ENCODE measurements at places on chromosomes 7 and 10.

GRCh38 chr10:108597657-108598319, 1325.5 kb downstream of the XPNPEP1 start:
- DNase-seq: no peak

DNA sequence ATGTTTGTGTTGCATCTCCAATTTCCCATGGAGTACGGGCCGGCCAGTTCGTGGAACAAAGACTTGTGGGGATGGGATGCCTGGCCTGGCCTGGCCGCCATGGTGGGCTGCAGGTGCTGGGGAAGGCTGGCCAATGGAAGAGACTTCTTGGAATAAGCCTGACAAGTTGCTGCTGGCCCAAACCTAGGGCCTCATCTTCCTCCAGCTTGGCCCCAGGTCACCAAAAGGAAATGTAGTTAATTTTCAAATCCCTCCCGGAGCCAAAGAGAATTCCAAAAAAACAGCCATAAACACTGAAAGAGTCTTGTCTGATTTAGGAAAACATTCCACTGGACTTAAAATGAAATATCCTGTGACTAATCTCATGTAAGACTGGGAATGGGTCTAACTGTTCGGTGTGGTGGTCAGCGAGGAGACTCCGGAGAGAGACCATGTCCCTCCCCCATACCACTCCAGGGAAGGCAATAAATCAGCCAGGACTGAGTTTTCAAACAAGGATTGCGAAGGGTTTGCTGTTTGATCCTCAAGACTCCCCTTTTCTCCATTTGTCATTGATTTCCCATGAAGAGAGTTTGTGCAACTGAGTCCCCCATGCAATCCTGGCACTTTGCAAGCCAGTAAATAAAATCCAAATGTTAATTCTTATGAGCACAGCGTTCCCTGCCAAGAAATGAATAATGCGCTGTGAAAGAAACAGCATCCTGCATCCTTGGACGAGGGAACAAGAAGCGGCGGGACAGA, 128.7 kb upstream of the HABP2 start:
- no peak for DNase-seq

GRCh38 chr7:107450970-107451369, 18.9 kb upstream of the GPR22 start:
- no peak for DNase-seq

- DNase-seq: no peak
Measured at GRCh38 chr7:7739204-7740036, 21.0 kb upstream of the RPA3 start.

DNA sequence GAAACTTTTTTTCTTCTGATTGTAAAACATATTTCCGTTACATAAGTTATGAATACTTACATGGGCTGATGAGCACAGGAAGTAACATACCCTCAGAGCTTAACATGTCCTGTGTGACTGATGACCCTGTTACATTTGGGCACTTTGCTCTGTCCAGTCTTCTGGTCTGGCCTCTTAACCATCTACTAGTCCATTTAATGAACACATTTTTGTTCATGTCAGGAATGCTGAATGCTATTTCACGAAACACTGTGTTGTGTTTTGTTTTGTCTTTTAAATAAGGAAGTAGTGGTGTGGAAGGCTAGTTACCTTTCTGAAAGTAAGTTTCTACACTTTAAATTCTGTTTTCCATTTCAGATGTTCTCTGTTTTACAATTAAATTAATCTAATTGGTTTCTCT, 77.7 kb downstream of the RBM33 start:
- no peak for DNase-seq

- no peak for DNase-seq
Measured at GRCh38 chr10:56298941-56299340, 62.1 kb downstream of the ZWINT start.

- no peak for DNase-seq
Measured at GRCh38 chr7:5218564-5219360, 28.7 kb downstream of the WIPI2 start.

DNA sequence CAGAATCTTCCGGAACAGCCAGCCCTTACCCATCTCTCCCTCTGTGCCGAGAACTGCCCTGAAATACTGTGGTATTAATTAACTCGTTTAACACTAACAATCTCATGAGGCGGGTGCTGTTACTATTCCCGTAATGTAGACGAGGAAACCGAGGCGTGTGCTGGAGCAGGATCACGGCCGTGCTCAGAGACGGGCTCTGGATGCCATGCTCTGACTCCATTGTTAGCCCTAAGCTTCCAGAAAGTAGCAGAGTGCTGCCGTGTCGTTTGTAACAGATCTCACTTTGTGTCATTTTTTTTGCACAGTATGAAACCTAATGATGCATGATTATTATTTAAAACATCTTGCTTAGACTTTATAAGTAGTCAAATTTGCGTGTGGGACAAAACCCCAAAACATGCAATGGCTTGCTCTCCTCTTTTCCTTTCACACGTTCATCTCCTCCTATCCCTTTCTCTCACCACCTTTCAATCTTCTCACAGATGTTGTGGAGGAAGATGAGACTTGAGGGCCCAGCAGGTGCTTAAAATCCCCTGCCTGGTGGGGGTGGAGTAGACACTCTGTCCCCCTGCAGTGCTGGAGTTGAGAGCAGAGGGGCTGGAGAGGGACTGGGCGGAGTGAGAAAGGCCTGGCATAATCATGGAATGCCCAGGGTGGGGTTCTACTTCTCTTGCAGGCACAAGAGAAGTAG, 482 bp upstream of the ACTR3C start:
- DNase-seq: no peak

DNA sequence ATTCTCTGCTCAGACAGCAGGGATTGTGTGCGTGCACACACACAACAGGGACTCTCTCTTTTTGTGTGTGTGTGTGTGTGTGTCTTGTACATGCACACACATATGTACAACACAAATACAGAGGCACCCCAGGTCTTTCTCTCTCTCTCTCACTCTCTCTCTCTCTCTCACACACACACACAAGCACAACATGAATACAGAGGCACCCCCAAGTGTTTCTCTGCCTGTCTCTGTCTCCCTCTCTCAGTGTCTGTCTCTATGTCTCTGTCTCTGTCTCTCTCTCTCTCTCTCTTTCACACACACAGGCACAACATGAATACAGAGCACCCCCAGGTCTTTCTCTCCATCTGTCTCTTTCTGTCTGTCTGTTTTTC, 746 bp downstream of the NPFFR1 start:
- DNase-seq: no peak

DNA sequence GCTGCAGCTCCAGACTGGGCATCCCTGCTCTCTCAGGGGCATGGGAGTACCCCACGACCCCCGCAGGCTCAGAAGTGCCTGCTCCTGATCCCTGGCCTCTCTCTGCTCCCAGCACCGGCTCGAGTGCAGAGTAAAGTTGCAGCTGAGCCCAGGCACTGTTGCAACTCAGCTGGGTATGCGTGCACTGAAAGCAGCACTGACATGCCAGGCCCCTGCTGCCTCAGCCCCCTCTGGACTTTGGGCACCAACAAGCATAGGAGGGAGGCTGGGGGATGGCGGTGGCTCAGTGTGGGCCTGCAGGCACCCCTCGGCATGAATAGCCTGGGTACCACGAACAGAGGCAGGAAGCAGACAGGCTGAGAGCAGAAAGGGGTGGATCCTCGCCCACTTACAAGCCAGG, 295.3 kb downstream of the GRM8 start:
- no peak for DNase-seq

- DNase-seq: no peak
Measured at GRCh38 chr10:13698217-13698616, 111.5 kb downstream of the PRPF18 start.

- DNase-seq: no peak
Measured at GRCh38 chr7:97025983-97026714, 1.5 kb upstream of the DLX5 start.

DNA sequence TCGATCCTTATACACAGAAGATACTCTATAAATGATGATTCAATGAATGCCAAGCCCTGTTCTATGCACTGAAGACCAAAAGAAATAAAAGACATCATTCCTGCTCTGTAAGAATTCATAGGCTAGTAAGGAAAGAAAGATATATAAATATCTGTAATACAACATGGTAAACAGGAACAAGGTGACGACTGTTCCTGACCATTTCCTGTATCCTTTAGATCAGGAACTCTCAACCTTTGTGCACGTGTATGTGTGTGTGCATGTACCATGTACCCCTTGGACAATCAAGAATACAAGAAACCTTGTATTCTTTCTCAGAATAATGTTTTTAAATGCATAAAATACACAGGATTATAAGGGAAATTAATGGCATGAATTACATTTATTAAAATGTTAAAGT, 7.3 kb upstream of the HK1 start:
- DNase-seq: no peak

DNA sequence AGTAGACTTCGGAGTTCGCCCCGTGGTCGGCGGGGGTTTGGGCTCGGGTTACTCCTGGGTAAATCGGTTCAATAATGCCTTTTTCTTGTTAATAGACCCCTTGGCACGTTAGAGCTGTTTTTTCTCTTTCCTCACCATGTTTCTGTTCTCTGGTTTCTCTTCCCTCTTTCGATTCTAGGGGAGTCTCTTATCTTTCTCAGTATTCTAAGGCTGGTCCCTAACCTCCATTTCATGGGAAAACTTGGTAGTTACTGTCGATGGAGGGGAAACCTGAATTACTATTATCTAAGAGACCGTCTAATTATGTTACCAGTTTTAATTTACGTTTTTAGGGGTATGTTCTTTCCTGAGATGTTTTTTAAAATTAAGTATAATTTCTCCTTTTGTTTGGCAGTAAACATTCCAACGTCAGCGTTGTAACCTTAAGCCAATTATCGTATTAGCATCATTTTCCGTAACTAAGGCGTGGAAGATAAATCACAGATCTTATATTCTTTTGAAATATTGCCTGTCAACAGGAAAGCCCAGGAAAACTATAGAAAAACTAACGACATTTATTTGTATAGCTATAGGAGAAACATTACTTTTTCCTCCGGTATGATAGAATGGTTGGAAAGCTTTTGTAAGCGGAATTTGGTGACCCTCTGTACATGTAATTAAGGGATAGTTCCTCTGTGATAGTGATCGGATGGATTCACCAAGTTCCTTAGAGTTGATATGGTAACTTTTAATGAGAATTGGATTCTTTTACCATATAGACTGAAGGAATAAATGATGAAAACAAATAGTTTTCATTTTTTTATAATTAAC, 847 bp downstream of the BTAF1 start:
- no peak for DNase-seq

DNA sequence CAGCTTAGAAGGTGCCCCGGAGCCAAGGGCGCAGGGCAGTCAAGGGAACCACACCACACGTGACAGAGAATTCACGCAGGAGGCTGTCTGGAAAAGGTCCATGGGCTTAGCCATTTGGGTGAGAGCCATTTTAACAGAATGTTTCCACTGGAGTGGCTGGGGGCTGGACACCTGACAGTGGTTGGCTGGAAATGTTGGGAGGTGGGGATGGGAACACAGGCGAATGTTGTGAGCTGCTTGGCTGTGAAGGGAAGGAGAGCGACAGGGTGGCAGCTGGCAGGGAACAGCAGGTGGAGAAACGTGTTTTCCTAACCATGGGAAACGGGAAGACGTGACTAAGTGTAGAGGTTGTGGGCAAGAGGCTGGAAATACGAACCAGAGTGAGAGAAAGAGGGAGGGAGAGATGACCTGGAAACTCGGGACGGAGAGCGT, 100.5 kb upstream of the ZNF32 start:
- DNase-seq: no peak

DNA sequence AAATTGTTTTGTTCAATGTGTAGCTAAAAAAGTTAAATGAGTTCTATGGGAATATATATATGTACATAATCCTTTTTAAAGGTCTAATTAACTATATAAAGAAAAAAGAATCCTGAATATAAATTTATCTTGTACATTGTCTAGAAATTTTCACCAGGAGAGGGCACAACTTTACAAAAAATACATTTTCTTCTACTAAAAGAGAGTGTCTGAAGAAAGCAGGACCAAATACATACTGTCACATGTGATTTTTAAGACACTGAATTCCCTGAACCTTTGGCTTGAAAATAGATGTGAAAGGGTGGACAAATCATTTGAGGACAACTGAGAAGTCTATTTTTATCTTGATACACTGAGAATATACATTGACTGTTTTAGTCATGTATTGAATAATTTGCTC, 204.3 kb downstream of the DGKB start:
- no peak for DNase-seq

GRCh38 chr7:966291-967069, 8.9 kb downstream of the COX19 start:
- no peak for DNase-seq

GRCh38 chr7:90155206-90155605, 937 bp downstream of the STEAP1 start:
- no peak for DNase-seq

- DNase-seq: no peak
Measured at GRCh38 chr7:86814661-86815379, 171.1 kb downstream of the GRM3 start.

- DNase-seq: no peak
Measured at GRCh38 chr7:43876976-43877745, 7.8 kb upstream of the MRPS24 start.

GRCh38 chr7:151352512-151352911, 10.9 kb downstream of the NUB1 start:
- no peak for DNase-seq

GRCh38 chr10:86979977-86980448, 11.7 kb downstream of the ADIRF start:
- DNase-seq: no peak

GRCh38 chr10:48943096-48943495, 3.5 kb upstream of the LRRC18 start:
- DNase-seq: no peak

DNA sequence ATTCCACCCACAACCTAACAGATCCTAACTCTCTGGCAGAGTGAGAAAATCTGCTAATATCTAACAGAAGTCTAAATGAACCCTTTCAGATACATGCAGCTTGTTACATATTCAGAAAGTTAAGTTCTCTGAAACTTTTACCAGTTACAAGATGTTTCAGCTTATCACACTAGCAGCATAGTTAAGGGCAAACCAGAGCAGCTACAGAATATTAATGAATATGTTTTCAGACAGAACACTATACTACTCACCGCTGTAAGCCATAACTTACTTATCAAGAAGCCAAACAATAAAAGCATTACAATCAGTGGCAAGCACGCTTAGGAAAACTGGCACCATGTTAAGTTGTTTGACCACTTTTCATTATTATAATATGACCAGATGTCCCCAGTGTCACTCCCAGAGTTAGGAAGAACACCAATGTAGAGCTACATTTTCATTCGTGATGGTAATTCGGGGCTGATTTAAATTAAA, 2.7 kb downstream of the ITGB1 start:
- no peak for DNase-seq

All from activated naive CD8-positive, alpha-beta T cell treated with anti-CD3 and anti-CD28 coated beads for 36 hours (primary cell).